Right forelimb (tissue), 1 donor: ENCODE measurements at places on chromosomes 3 and 15.

GRCh38 chr3:146375219-146375618 lies 94.1 kb downstream of the PLSCR2 start:
- DNase-seq = no peak

GRCh38 chr3:71532639-71533395 lies 50.7 kb downstream of the FOXP1 start:
- DNase-seq = no peak

GRCh38 chr3:30770387-30770786 lies 124.1 kb downstream of the GADL1 start:
- no peak for DNase-seq

GRCh38 chr3:126256251-126256650 lies 75.9 kb upstream of the ALDH1L1 start:
- no peak for DNase-seq

GRCh38 chr3:128203169-128203568 lies 49.9 kb downstream of the EEFSEC start:
- DNase-seq = no peak

DNA sequence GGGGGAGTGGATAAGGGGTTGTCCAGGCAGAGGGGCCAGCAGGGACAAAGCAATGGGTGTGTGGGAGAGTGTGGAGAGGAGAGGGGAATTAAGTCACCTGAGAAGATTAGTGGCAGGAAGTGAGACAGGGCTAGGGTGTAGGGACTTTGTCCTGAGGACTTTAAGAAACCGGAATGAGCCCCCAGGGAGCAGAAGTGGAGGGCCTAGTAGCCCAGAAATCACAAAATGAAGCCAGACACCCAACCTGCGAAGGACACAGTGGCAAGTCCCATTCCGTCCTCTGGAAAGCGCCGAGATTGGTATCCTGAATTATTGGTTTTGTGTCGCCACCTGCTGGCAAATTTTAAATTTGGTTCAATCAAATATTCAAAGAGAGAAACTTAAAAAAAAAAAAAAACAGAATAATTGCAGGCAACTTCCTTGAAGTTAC lies 78.0 kb upstream of the SLC25A36 start:
- peak; percentile 72 for DNase-seq

GRCh38 chr3:55296791-55297190 lies 190.3 kb downstream of the WNT5A start:
- DNase-seq = no peak

DNA sequence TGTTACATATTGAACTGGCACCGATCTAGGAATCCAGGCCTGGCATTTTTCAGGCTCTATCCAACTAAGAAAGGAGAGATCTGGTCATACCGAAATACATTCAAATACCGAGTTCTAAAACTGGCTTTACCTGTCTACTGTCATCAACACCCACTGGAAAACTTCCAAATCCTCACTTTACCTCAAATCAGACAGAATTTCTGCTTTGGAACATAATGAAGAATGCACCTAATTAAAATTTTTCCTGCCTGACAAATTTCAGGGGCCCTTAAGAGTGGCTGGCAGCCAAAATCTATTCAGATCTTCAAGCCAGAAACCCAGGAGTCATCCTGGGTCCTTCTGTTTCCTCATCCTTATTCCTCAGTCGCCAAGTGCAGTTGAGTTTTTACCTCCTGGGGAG lies 198.6 kb upstream of the FEZF2 start:
- no peak for DNase-seq

DNA sequence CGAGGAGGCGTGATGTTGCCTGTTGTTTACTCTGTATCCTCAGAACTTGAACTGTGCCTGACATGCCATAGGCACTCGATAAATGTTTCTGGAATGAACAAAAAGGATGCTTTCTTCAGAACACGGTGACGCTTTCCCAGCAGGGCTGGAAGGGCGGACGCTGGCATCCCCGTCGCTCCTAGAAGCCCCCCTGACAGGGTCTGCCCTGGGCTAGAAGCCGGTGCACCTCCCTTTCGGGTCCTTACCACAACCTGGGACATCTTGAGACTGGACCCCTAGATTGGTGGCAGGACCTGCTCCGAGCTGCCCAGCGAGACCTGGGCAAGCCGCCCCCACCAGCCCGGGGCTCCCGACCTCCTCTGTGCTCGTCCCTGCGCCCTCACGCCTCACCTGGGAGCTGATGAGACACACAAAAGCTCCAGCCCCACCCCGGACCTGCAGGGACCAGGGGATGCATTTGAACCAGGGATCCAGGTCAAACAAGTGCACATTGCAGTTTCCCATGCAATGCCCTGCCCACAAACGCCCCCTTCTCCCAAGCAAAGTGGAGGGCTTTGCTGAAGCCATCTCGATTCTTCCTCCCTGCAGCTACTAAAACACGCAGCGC lies 131.2 kb upstream of the MEF2A start:
- DNase-seq = peak; percentile 36

GRCh38 chr3:31529421-31529820 lies 3.3 kb upstream of the STT3B start:
- no peak for DNase-seq

- DNase-seq = no peak
These were observed 9.6 kb downstream of the STARD5 start for GRCh38 chr15:81314378-81314777.

DNA sequence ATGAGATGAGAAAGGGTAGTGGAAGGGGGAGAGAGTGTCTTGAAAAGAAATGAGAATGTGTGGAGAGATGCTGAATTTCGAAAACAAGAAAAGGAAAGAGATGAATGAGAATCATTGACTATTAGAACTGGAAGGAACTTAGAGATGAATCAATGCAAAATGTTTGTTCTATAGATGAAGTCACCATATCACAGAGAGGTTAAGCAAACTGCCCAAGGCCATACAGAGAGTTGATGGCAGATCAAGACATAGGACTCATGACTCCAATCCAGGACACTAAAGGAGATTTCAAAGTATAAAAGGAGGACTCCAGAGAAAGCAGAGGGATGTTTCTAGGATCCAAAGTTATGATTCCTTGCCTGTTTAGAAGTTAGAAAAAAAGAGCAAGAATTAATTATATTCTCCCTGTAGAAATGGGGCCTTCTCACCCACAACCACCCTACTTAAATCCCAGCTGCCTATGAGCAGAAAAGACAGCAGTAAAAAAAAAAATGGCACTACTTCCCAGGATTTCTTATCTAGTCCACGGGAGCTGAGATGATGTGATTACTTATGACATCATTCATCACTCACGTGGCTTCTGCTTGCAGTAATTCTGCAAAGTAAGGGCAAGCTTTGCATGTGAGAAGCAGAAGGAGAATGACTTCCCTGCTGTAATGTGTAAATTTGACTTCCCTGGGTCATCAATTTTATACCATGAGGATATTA lies 210.8 kb upstream of the MRPL3 start:
- no peak for DNase-seq

GRCh38 chr3:60388731-60389130 lies 862.5 kb downstream of the FHIT start:
- DNase-seq = no peak
